ENCODE measurements at places on chromosomes 5 and 9.

- no peak for DNase-seq
These were observed 45.1 kb downstream of the BNC2 start for GRCh38 chr9:16825331-16825725.

GRCh38 chr5:38551030-38552017 lies 5.1 kb downstream of the LIFR start:
- peak; percentile 32 for DNase-seq

DNA sequence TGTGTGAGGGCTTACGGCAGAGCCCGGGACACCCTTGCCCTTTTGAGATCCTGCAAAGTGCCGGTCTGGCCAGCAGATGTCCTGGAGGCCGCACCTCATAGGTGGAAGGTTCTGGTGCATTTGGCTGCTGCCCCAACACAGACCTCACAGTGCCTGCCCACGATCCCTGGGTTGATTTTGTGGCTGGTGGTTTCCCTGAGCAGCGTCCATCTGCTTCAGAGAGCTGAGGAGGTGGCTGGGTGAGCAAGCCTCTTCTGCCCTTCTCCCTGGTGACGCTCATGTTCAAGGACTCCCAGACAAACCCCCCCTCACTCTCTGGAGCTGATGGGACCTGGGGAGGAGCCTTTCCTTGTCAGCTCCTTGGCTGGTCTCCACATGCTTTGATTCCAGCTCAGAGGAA lies 18.9 kb downstream of the BNIP1 start:
- DNase-seq: no peak

DNA sequence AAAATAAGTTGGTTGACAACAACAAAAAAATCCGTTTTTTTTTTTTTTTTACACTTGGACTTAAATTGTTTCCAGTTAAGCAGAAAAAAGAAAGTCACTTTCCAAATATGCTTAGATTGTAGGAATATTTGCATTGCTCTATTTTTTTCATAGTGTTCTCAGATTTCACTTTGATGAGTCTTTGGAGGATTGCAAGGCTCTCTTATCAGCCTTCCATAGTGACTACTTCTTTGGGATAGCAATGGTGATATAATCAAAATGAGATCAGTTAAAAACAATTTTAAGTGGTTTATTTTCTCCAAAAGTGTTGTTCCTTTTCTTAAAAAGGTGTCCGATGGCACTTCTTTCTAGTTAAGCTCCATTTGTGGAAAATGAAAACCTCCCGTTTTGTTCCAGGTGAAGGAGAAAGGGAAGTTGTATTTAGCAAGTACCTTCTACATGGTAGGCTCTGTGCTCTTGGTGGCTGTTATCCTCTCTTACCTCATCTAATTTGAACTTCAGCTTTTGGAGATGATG lies 3.9 kb downstream of the RASGRF2 start:
- no peak for DNase-seq

- peak; percentile 34 for DNase-seq
These were observed 56.8 kb upstream of the SMIM32 start for GRCh38 chr5:136249678-136250266.

GRCh38 chr5:150489360-150490295 lies 18.3 kb upstream of the NDST1 start:
- DNase-seq: no peak

DNA sequence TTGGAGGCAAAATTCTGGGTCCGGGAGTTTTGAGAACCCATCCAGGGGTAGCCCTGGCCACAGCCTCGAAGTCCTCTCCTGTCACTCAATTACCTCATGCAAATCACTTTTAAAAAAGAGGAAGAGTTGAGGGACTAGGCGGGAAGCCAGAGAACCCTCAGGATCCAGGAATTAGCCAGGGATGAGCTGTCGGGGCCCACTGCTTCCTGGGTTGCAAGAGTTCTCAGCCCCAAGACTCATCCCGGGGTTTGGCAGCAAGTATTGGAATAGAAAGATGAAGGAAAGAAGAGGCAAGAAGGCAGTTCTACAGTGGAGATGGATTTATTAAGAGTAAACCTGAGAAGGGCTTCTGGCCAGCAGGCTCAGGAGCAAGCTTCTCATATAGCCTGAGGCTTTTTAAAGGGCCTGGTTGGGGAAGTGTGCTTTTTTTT lies 25.6 kb downstream of the C9orf50 start:
- DNase-seq: no peak
